ENCODE measurements at places on chromosomes 6 and 20. TPM values are rescaled to one million over a fixed set of nuclear protein-coding genes. Genes with fewer than 3 reads are reported as not detected.

TRIM31 gene
- 80.0 TPM for total RNA-seq

XKR7 gene
- 0.11 TPM for total RNA-seq

GABRR1 gene
- not detected for total RNA-seq

MYCT1 gene
- total RNA-seq: 3.7 TPM

LATS1 gene
- 21.7 TPM for total RNA-seq

ZSCAN23 gene
- total RNA-seq: 2.2 TPM

FNDC1 gene
- total RNA-seq: 0.21 TPM

Data from left colon (tissue), 2 donors.